Suprapubic skin (tissue), 4 donors: ENCODE measurements at places on chromosomes 3 and 15. TPM values are rescaled to one million over a fixed set of nuclear protein-coding genes. Genes with fewer than 3 reads are reported as not detected.

GRCh38 chr3:107942951-107943749 is 147.7 kb downstream of the CD47 start:
- H3K27me3 ChIP-seq: no peaks in the 10 kb centered on the region
- peaks cover 11% of the 10 kb centered on the region for H3K4me1 ChIP-seq
- H3K36me3 ChIP-seq: no peaks in the 10 kb centered on the region
- no peak overlapping the region for H3K4me3 ChIP-seq
- H3K27ac ChIP-seq: peak overlapping the region; percentile 39

DNA sequence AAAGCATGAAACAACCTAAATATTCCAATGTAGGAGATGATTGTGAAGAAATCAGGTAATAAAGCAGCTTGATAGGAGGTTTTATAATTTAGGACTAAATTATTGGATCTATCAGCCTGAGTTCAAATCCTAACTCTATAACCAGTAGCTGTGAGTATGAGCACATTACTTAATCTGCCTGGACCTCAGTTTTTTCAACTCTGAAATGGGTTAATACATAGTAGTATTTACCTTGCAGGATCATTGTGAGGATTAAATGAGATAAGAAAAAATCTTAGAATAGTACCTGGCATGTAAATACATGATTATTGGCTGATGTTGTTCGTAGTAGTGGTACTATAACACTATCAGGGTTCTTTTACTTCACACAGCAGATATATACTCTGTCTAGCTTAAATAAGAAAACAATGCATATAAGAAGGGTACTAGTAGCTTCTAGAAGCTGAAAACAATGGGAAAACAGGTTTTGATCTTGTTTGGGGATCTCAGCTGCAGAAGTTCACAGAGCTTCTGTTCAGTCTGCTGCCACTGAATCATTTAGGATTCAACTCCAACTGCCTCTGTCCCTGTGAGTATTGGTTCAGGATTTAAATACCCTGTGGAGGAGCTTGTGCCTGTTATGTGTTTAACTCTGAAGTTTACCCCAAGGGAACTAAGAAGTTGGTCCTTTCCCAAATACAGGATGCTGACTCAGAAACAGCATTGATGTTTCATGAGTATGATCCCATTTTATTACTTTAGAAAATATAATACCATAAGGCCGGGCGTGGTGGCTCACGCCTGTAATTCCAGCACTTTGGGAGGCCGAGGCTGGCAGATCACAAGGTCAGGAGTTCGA is 34.2 kb downstream of the KAT2B start:
- H3K4me3 ChIP-seq: no peak overlapping the region
- peak overlapping the region; percentile 18 for H3K27ac ChIP-seq
- no peaks in the 10 kb centered on the region for H3K27me3 ChIP-seq
- peaks cover 11% of the 10 kb centered on the region for H3K4me1 ChIP-seq

GRCh38 chr3:195171093-195171873 is 99.7 kb downstream of the XXYLT1 start:
- H3K4me1 ChIP-seq: peaks cover 19% of the 10 kb centered on the region
- H3K4me3 ChIP-seq: no peak overlapping the region
- H3K27me3 ChIP-seq: no peaks in the 10 kb centered on the region
- DNase-seq: no peak
- no peak overlapping the region for H3K27ac ChIP-seq
- no peaks in the 10 kb centered on the region for H3K36me3 ChIP-seq

ZBBX gene
- total RNA-seq: not detected

FGF7 gene
- 5.5 TPM for total RNA-seq
